Naive thymus-derived CD8-positive, alpha-beta T cell (primary cell): ENCODE measurements at places on chromosomes 5 and 9.

DNA sequence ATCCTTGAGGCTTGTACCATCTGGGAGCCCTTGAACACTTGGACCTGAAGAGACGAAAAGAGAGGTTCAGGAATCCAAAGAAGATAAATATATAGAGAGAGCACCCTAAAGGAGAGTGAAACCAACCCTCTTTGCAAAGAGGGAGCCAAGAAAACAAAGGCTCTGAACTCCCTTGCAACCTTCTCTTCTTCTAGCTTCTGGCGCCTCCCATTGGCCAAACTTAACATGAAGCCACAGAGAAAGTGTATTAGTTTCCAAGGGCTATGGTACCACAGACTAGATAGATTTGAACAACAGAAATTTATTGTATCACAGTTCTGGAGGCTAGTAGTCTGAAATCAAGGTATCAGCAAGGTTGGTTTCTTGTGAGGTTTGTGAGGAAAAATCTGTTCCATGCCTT is 175.1 kb downstream of the HCN1 start:
- DNase-seq = no peak

GRCh38 chr5:38551030-38552017 is 5.1 kb downstream of the LIFR start:
- no peak for DNase-seq

DNA sequence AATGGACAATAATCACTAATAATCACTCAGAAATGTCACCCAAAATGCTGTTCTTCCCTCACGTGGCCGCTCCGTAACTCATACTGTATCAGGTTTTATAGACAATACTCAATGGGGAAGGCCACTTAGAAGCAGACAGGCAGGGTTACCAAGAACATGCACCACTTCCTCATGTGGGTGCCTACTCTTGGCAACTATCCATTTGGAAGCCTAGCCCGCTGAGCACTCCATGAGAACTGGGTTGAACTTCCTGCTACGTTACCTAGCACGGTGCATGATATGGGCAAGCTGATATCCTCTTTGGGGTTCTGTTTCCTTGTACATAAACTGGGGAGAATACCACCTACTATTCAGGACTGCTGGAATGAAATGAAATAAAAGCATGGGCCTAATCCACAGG is 14.3 kb downstream of the DAP start:
- no peak for DNase-seq

DNA sequence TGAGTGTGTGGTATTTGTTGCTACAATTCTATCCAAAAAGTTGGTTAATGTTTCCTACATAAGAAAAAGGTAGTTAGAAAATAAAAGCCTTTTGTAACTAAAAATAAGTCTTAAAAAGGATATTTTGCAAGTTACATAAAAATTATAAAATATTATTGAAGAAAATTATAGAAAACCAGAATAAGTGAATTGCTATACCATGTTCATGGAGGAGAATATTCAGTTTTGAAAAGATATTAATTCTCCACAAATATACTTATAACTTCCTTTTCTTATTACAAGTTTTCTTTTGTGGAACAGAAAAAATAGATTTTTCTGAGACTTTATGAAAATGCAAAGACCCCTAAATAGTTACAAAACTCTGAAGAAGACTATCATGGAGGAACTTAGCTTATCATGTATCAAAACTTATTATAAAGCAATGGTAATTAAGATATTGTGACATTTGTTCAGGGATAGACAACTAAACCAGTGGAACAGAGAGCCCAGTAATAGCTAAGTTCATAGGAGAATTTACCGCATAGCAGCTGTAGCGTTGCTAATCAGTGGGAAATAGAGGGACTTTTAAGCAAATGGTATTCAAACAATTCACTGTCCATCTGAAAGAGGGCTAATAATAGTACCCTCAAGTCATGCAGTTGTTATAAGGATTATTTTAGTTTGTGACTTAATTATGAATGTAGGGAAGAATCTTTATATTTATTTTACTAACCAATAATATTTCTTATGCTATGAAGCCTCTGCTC is 515.2 kb upstream of the ZNF608 start:
- DNase-seq = no peak

DNA sequence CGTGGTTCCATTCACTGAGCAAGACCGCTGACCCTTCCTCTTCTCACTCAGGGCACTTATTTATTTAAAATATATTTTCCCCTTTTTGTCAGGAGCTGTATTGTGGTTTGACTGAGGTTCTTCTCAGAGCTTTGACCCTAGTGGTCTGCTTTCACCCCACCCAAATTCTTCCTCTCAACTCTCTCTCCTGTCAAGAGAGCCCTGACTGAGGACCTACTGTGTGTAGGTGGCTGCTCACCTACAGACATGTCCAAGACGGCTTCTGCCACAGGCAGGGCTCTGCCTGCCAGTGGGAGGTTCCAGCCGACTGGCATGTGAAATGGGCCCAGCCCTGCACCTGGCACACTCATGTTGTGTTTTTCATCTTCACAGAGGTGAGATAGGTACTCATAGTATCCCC is 5.2 kb downstream of the DCANP1 start:
- DNase-seq = peak; percentile 7

DNA sequence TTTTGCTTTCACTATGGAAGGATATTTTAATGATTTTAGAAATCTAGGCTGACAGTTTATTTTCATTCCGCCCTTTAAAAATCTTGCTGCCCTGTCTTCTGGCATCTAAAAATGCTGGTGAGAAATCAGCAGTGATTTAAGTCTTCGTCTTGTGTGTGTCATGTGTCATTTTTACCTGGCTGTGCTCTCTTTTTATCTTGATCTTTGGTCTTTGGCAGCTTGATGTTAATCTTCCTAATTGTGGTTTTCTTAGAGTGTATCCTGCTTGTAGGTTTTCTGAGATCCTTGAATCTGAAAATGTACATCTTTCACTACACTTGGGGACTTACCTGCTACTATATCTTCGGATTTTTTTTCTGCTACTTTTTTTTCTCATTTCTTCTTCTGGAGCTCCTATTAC is 11.9 kb upstream of the LPCAT1 start:
- no peak for DNase-seq

GRCh38 chr9:76897804-76898525 is 7.9 kb downstream of the PRUNE2 start:
- no peak for DNase-seq

- DNase-seq = no peak
Measured at GRCh38 chr9:120358877-120359276, 221.1 kb downstream of the CDK5RAP2 start.

GRCh38 chr9:115121181-115121580 is 3.2 kb upstream of the TNC start:
- DNase-seq = no peak

GRCh38 chr5:55520117-55520839 is 14.5 kb downstream of the PLPP1 start:
- DNase-seq = no peak

DNA sequence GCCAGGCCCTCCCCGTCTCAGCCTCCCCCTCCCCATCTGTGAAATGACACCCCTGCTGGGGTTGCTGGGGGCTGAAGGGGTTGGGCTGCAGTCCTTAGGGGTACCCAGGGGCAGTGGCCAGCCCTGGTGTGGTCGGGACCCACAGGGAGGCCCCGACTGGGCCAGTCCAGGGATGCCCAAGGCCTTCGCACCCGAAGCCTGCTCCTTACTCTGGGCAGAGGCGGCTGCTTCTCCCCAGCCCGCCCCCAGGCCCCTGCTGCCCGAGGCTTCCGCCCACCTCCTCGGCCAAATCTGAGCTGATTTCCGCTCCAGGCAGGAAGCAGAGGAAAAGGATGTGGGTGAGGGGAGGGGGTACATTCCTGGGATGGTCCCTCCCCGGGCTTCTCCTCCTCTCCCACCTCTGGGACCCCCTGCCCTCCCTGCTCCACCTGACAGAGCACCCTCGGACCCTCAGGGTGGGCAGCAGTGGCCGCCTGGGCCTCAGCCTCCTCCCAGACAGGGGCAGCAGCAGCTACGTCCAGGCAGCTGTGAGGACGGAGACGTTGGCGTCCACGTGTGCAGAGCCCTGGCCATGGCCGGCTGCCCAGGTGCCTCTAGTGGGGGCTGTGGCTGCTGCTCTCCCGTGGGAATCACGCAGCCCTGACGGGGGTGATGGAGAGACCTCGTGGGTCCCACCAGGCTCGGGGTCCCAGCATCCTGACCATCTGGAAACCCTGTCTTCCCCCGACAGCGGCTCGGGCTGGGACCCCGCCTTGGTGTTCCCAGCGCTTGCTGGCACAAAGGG is 4.2 kb upstream of the NRARP start:
- no peak for DNase-seq

GRCh38 chr9:132243156-132244074 is 81.6 kb downstream of the NTNG2 start:
- DNase-seq = no peak

GRCh38 chr5:116674881-116675625 is 100.4 kb upstream of the SEMA6A start:
- DNase-seq = no peak

- DNase-seq = no peak
Measured at GRCh38 chr9:16152276-16153101, 599.6 kb downstream of the CCDC171 start.

DNA sequence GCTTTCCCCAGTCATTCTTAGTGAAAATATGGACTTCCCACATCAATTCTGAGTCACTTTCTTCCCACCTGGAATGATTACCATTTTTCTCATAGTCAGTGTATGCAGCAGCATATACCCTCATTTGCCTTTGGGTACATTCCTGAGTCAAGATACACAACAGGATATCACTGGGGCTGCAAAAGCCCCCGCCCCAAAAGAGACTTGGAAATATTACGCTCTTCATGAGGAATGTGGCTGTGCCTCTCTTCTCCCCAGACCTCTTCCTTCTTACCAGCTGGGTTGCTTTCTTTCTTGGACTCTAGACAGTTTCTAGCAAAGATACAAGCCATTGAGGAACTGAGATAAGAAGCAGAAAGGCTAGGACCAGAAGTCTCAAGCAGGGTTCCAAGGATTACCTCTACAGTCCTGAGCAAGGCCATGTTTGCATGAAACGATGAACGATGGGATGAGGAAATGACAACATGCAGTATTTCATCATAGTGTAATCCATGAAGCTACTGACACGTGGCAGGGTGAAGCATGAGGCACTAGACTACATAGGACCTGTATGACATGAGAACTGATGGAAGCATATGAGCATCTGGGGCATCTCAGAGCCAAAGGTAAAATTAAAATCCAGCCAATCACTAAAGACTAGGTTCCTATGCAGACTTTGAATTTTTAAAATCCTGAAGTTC is 218.1 kb downstream of the RAB3C start:
- DNase-seq = no peak

DNA sequence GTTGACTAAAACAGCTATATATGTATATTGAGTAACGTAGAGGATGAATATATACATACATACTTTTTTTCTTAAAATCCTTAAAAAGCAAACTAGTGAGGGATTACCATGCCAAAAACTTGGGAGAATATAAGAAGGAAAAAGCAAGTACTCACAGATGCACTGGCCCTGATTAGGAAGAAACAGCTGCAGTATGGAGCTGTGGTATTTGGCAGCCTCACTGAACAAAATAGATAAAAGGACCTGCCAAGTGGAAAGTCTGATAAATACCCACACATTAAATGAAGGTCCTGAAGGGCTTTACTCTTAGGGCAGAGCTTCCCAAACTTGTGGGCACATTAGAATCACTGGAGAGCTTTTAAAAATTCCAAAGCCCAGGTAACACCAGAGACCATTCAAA is 80.6 kb downstream of the FEM1C start:
- DNase-seq = no peak

DNA sequence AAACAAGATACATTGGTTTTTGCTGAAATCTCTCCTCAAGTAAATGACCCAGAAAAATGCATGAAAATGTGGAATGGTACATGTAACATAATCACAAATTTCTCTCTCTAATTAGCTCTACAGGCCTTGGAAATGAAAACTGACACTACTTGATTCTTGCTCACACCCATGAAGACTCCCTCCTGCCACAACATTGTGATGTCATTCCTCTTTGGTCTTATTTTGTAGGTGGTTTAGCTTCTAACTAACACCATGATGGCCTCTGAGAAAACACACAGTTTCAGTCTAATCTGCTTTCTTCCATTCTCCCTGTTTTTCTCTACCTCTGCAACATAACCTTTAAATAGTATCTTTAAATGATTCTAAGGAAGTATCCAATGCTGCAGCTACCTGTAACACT is 78.6 kb upstream of the FAM174A start:
- DNase-seq = no peak

DNA sequence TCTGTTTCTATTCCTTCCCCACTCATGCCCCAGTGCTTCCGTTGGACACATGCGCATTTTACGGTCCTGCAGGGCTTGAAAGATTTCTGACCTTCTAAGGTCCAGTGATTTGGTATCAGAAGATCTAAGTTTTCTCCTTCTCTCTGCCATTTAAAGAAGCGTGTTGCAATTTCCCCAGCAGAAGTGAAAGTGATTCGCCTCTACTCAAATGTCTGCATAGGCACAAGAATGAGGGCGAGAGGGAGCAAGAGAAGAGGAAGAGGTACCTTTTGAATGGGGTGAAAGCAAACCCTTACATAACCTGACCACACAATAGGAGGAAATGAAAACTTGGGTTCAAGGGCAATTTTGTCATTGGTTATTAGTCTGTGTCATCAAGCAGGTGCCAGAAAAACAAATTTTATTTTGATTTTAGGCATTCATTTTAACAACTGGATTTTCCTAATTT is 31.7 kb upstream of the NR3C1 start:
- DNase-seq = peak; percentile 58

GRCh38 chr5:135456238-135457099 is 4.3 kb upstream of the TIFAB start:
- DNase-seq = no peak

- no peak for DNase-seq
Measured at GRCh38 chr5:56160723-56161438, 72.2 kb downstream of the ANKRD55 start.

- no peak for DNase-seq
Measured at GRCh38 chr9:73565833-73566465, 414.3 kb downstream of the ANXA1 start.

DNA sequence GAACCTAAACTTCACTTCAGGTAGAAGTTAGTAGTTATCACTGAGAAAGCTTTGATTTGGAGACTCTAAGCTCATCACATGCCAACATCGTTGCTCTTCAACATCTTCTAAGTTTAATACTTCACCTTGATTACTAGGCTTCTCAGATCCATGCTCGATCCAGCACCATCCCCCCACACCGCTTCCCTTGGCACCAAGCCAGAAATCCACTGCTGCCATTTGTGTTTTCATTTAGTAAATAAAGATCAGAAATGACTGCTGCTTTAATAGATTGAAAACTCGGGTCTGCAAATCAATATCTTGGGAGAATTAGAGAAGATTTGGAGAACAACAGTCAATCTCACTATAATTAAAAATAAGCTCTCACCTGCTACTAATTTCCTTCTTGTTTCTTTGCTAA is 214.7 kb upstream of the NR4A3 start:
- no peak for DNase-seq

GRCh38 chr5:156188016-156188415 is 138.9 kb upstream of the SGCD start:
- no peak for DNase-seq

- DNase-seq = no peak
Measured at GRCh38 chr5:142726188-142726731, 40.4 kb upstream of the FGF1 start.
